ENCODE measurements at places on chromosomes 7 and 10. TPM values are rescaled to one million over a fixed set of nuclear protein-coding genes. Genes with fewer than 3 reads are reported as not detected.

The NUTM2E gene
- not detected for polyA plus RNA-seq

DNA sequence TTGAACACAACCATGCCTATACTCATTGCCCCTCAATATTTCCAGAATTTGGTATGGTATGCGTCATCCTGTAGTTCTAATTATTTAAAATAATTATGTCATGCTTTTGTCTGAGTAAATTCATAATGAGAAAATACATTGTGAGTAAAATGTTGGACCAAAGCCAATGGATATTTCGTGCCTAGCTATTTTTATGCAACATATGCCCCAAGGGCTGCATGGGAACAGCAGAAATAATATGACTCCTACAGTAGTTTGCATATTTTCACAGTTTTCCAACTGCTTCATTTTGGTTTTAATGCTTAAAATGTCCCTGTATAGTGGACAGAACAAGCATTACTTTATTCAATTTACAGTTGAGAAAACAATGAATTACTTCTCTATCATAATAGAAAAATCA is 1115.6 kb upstream of the GHITM start:
- H3K27ac ChIP-seq: no peak overlapping the region
- no peak for DNase-seq
- H3K4me1 ChIP-seq: no peaks in the 10 kb centered on the region

GRCh38 chr7:90563286-90563685 is 32.8 kb upstream of the CDK14 start:
- no peak for DNase-seq
- H3K36me3 ChIP-seq: no peaks in the 10 kb centered on the region
- H3K4me3 ChIP-seq: no peak overlapping the region
- H3K27me3 ChIP-seq: peaks cover 3% of the 10 kb centered on the region
- peaks cover 5% of the 10 kb centered on the region for H3K4me1 ChIP-seq

- H3K4me1 ChIP-seq: no peaks in the 10 kb centered on the region
- H3K36me3 ChIP-seq: no peaks in the 10 kb centered on the region
- DNase-seq: no peak
- no peaks in the 10 kb centered on the region for H3K27me3 ChIP-seq
Measured at GRCh38 chr7:13748998-13749397, 240.5 kb downstream of the ETV1 start.

The CPA2 gene
- not detected for polyA plus RNA-seq

DNA sequence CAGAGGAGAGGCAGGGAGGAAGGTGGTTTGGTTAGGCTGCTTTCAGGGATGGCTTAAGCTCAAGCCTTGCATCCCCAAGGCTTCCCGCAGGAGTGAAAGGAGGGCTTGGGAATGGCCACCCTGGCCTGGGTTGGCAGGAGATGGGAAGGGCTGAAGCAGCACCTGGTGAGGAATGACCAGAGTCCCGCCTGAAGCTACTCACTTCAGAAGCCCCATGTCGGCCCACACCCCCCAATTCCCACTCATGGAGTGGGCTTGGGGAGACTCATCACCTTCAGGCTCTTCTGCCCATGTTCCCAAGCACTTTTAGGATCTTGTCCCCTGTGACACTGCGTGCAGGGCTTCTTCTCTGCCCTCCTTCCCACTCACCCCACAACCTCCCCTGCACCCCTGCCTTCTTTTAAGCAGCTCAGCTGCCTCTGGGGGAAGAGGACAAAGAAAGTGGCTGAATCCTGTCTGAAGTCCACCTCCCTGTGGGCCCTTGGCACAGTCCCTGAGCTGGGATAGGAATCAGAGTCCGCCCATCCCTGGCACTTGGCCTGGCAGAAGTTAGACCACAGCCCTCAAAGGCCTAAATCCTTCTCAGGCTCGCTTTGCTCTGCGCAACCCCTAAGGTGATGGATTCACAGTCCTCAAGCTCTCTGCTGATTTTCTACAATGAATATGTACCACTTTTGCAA is 16.5 kb downstream of the RGR start:
- DNase-seq: no peak
- no peaks in the 10 kb centered on the region for H3K36me3 ChIP-seq
- no peak overlapping the region for H3K4me3 ChIP-seq

The PAX2 gene
- polyA plus RNA-seq: not detected

GRCh38 chr7:78197447-78197846 is 398.9 kb downstream of the PHTF2 start:
- H3K27me3 ChIP-seq: no peaks in the 10 kb centered on the region
- no peaks in the 10 kb centered on the region for H3K4me1 ChIP-seq
- H3K27ac ChIP-seq: no peak overlapping the region

The LAMB1 gene
- polyA plus RNA-seq: not detected

DNA sequence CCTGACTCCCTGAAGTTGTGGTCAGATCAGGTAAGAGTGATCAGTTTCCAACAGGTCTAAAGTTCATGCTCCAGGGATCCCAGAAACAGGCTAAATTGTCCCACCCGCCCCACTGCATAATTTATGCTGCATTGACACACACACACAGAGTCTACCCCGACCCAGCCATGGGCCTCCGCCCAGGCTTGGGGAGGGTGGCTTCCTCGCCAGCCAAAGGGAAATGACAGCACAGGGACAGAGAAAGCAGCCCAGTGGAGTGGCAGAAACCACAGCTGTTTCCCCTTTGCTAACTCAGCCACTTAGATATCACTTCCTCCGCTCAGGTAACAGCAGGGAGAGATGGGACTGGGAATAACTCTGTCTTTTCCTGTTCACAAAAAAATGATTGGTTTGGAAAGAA is 9.4 kb downstream of the SH3PXD2A start:
- H3K4me3 ChIP-seq: peak overlapping the region; percentile 74
- peaks cover 16% of the 10 kb centered on the region for H3K4me1 ChIP-seq
- no peaks in the 10 kb centered on the region for H3K36me3 ChIP-seq
- H3K27ac ChIP-seq: peak overlapping the region; percentile 24

The CALN1 gene
- not detected for polyA plus RNA-seq

GRCh38 chr7:13742811-13743210 is 246.7 kb downstream of the ETV1 start:
- no peaks in the 10 kb centered on the region for H3K27me3 ChIP-seq
- DNase-seq: no peak
- no peaks in the 10 kb centered on the region for H3K36me3 ChIP-seq
- no peak overlapping the region for H3K4me3 ChIP-seq
- no peaks in the 10 kb centered on the region for H3K4me1 ChIP-seq

DNA sequence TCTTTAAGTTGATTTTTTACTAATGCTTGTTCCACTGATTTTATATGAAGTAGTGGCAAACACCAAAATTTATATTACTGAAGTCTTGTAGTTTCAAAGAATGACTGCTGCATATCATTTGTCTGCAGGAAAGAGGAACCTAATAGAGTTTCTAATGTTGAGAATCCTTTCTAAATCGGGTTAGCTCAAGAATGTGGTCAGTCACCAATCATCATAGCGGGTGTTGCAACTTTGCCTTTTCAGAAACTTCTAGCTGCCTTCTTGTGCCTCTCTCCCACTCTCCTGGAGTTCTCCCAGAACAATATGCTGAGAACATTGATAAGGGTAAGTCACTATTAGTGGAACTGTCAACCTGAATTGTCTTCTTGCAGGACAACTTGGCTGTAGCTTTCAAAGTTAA is 524.8 kb upstream of the SORCS1 start:
- no peaks in the 10 kb centered on the region for H3K27me3 ChIP-seq
- H3K4me1 ChIP-seq: peaks cover 12% of the 10 kb centered on the region
- H3K27ac ChIP-seq: no peak overlapping the region
- no peak overlapping the region for H3K4me3 ChIP-seq
- DNase-seq: no peak
- no peaks in the 10 kb centered on the region for H3K36me3 ChIP-seq

GRCh38 chr7:31788445-31788844 is 101.4 kb downstream of the PPP1R17 start:
- H3K27me3 ChIP-seq: no peaks in the 10 kb centered on the region
- H3K36me3 ChIP-seq: no peaks in the 10 kb centered on the region
- H3K27ac ChIP-seq: no peak overlapping the region
- H3K4me3 ChIP-seq: no peak overlapping the region

- H3K4me1 ChIP-seq: peaks cover 73% of the 10 kb centered on the region
- peak overlapping the region; percentile 92 for H3K4me3 ChIP-seq
- DNase-seq: peak; percentile 52
- H3K27me3 ChIP-seq: no peaks in the 10 kb centered on the region
Measured at GRCh38 chr10:28533571-28534304, 820 bp downstream of the WAC start.

DNA sequence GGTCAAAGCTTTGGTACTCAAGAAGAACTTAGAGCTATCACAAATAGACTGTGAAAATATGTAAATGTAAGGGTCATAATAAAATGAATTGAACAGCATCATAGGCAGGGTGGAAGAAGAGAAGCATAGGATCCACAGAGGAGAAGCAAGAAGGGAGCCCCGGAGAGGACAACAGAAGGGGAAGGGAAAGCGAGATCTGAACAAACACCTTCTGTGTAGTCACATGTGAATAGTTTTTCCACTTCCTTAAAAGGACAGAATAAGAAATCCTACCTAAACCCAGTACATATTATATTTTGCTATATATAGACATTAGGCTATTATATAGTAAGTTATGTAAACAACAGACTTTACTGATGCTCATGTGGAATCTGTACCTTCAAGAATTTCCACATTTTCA is 160.2 kb downstream of the DKK1 start:
- no peaks in the 10 kb centered on the region for H3K27me3 ChIP-seq
- H3K27ac ChIP-seq: no peak overlapping the region
- DNase-seq: no peak
- H3K4me1 ChIP-seq: no peaks in the 10 kb centered on the region
